ENCODE measurements at places on chromosomes 7 and 10.

- no peak for DNase-seq
Measured at GRCh38 chr7:102300643-102301221, 14.1 kb downstream of the SH2B2 start.

DNA sequence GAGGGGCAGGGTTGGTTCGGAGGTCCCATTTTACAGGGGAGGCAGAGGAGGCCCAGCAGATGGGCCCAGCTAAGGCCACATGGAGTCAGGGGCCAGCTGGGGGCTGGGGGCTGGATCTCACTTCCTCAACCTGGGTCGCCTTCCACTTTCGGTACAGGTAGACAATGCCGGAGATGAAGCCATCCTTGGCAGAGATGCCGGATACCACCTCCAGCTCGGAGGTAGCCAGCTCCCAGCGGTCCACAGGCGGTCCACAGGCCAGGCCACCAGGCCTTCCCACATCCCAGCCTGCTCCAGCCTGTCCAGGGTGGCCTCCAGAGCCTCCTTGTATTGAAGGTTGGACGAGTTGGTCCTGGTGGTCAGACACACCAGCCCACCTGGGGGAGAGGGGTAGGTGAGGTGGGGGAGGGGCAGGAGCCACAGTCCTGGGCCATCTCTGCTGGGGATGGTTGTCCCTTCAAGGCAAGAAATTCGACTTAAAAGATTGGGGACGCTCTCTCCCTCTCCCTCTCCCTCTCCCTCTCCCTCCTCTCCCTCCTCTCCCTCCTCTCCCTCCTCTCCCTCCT is 3.9 kb downstream of the CLDN4 start:
- no peak for DNase-seq

GRCh38 chr7:41167836-41168235 is 535.1 kb downstream of the INHBA start:
- DNase-seq, result no peak

GRCh38 chr10:47421057-47421952 is 37.2 kb upstream of the ZNF488 start:
- DNase-seq, result no peak

GRCh38 chr7:158740013-158740656 is 35.5 kb upstream of the NCAPG2 start:
- peak; percentile 58 for DNase-seq

DNA sequence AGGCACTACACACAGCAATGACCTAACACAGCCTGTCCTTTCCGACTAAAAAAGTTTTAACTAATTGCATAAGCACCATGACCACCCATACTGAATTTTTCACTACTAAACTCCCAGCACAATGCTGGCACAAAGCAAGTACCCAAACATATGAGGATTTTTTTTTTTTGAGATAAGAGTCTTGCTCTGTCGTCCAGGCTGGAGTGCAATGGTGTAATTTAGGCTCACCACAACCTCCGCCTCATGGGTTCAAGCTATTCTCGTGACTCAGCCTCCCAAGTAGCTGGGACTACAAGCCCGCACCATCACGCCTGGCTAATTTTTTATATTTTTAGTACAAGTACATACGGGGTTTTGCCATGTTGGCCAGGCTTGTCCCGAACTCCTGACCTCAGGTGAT is 5.1 kb downstream of the UBE2H start:
- no peak for DNase-seq

- DNase-seq, result peak; percentile 99
Measured at GRCh38 chr10:110918643-110919348, at the start of gene BBIP1. TSS of gene BBIP1 (minus strand) at chr10:110919180. CDS start at chr10:110918157, 1,023 bp downstream.

DNA sequence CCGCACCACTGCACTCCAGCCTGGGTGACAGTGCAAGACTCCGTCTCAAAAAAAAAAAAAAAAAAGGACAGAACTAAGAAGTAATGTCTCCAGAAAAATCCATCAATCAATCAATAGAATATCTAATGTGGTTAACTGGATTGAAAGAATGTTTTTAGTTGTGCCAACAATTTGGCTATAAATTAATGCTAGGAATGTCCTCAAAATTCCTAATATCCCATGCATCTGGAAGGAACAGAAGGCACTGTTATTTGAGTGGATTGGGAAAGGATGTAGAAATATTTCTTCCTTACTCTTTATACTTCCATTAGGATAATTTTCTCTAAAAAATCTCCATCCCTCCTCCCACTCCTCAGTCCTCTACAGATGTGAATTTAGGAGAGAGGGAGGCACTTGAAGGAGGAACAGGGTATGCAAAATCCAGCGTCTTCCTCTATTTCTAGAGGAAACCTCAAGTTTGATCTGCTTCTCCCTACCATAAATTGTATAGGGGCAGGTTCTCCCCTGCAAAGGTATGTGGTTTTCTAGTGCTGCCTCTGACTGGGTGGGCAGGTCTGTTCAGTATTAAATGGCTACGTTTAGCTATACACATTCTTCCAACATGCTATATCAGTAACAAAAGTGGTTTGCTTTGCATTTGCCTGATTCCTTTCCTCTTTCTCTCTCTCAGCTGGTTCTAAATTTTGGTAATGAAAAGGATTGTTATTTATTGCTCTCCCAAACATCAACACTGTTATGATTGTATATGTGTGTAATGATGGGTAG is 54.1 kb downstream of the RNLS start:
- DNase-seq, result no peak

DNA sequence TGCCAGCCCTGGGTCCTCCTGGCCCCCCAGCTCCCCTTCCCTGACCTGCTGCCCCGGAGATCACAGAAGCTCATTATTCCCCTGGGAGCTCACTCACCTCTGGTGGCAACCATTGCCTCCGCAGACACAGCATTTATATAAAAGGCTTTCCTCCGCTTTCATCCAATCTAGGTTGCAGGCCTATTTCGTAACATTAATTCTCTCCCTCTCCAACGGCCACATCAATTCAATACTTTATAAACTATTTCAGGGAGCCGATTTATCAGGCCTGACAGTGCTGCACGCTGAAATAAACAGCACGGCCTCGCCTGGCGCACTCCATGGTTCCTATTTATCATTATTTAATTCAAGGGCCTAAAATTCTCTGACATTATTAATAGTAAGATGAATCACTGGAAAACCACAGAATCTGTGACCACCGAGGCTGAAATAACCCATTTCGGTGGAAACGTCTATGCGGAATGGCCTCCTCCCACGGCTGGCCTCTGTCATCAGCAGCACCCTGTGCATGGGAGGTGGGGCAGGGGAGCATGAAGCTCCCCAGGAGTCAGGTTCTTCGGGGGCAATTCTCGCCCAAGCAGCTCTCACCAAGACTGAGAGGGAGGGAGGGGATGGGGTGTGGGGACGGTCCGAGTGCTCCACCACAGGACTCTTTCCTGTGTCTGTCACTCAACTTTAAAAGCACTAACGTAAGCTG is 249.3 kb upstream of the PFKP start:
- no peak for DNase-seq

GRCh38 chr7:108648989-108649388 is 79.3 kb downstream of the DNAJB9 start:
- no peak for DNase-seq

- no peak for DNase-seq
Measured at GRCh38 chr7:107016312-107016711, 28.2 kb upstream of the PRKAR2B start.

GRCh38 chr7:77760809-77761453 is 37.3 kb downstream of the TMEM60 start:
- no peak for DNase-seq

- DNase-seq, result no peak
Measured at GRCh38 chr7:67696878-67697277, 700.2 kb downstream of the TYW1 start.

GRCh38 chr10:79947787-79948424 is 999 bp downstream of the SFTPD start:
- DNase-seq, result no peak

DNA sequence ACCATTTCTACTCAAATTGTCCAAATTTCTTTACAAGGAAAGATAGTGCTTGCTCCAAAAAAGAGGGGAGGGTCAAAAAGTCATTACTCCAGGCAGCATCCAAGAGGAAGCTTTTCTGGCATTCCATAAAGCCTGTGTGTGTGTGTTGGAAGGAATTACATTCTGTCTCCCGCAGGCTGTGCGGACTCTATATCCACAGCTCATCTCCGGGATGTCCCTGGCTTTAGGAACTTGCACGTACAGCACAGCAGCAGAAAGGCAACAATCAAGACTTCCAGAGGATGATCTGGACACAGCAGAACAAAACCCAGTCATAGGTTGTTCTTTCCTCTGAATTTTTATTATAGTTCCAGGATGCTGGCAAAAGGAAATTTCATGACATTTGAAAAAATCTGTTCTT is 94.8 kb downstream of the ITIH5 start:
- no peak for DNase-seq

DNA sequence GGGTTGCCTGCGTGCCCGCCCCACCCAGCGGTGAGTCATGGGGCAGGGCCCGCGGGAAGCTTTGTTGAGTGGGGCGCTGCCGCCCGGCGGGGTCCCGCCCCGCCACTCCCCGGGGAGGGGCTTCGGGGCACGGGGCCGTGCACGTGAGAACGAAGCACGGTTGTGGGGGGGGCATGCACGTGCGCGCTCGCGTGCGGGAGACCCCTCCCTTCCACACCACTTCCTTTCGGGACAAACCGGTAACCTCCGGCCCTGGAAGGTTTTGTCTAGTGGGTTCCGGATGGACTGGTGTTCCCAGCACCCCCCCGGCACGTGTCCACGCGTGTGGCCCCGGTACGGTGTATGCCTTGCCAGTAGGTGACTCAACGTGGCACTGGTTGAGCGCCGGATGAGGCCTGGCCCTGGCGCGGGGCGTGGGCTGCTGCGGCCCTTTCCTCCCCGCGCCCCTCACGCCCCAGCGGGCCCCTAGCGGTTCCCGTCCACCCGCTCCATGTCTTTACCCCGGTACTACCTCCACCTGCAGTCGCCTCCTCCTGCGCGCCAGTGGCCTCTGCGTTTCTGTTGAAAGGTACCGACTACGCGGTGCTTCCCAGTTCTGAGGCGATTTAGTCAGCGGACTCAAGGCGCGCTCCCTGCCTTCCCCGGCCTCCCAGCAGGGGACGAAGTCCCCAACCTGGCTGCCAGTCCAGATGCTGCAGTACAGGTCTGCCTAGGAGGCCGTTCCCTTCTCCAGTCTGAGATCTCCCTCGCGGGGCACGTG is 3.1 kb downstream of the ADIRF start:
- no peak for DNase-seq

GRCh38 chr7:47477191-47478016 is 104.5 kb downstream of the TNS3 start:
- no peak for DNase-seq

- DNase-seq, result no peak
Measured at GRCh38 chr7:66500087-66500486, 128.6 kb upstream of the KCTD7 start.

DNA sequence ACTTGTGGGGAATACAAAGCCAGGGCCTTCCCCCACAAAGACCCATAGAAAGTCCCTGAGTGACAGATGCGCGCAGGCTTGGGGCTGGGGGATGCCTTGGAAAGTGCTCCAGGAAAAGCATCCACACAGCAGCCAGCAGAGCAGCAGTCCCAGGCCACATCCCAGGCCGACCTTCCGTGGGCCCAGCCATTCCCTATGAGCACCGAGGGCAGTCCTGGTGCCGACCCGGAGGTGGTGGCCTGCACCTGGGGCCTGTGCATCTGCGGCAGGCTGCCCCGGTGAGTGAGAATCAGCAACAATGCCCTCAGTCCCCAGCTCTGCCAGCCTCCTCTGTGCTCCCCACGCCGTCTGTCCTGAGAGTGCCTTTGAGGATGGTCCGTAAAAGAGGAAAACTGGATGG is 26.4 kb downstream of the ASB13 start:
- no peak for DNase-seq

DNA sequence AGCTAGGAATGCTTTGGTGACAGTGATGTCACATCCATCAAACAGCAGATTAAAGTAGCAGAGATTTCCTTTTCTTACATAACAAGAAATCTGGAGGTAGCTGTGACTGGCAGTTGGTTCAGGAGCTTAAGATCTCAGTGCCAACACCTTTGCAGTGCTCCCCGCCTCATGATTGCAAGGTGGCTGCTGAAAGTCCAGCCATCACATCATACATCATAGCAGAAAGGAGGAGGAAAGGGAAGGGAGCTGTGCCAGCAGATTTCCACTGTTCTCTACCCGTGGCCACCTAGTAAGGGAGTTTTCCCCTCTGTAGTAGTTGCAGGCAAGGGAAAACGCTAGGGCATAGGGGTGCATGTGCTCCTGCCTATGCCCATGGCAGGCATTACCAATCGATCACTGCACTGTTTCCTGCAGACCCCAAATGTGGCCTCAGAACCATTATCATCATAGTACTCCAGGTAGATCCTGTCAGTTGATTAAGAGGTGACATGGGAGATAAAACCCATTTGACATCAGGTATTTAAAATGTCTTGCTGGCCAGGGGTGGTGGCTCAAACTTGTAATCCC is 57.9 kb upstream of the GTF2IRD1 start:
- no peak for DNase-seq

DNA sequence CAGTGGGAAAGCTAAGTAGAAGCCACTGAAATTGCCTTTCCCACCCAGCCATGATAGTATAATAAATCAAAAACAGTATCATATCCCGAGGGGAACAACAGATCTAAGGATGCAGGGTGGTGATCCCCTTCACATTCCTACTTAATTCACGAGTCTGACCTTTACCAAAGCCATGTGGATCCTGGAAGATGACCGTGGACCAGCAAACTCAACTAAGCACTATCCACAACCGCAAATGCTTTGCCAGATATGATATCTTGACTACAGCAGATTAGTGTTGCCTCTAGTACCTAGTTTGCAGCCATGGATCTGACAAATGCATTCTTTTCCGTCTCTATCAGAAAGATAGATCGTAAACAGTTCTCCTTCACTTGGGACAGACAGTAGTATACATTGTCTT is 67.3 kb upstream of the IL6 start:
- DNase-seq, result no peak

DNA sequence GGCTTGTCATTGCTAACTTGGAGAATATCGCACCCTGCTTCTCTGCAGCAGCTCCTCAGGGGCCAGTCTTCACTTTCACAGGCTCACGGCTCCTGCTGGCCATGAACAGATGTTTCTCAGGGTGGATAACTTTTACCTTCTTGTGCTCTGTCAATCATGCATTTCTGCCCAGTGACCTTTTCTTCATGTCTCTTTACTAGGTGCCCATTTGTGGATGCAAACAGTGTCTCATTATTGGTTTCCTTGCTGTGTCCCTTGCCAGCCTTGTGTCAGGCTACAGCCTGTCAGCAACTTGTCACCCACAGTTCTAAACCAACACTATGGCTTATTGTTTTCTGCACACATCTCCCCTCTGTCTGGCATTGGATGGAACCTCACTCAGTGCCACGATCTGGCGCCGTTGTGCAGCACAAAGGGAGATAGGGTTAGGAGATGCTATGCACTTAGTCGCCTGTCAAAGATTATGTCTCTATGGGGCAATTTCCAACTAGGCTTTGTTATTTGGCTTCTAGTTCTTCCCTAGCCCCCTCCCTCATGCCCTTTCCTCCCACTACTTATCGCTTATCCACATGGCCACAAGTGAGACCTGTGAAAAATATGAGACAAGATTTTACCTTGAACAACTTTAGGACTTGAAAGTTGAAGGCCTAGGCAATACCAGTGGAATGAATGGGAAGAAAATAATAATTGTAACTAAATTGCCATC is 45.7 kb upstream of the NXPH1 start:
- no peak for DNase-seq

GRCh38 chr10:11463111-11463510 is 148.3 kb downstream of the USP6NL start:
- no peak for DNase-seq

GRCh38 chr7:155887174-155887525 is 74.9 kb upstream of the SHH start:
- DNase-seq, result no peak

- no peak for DNase-seq
Measured at GRCh38 chr10:98516352-98516751, 69.6 kb upstream of the HPS1 start.

- no peak for DNase-seq
Measured at GRCh38 chr7:155355176-155355575, 57.5 kb downstream of the INSIG1 start.

Measured in AG04449 (cell line).